Activated T-helper 1 cell treated with Interleukin-2 at 50 U/mL for 16 hours (primary cell): ENCODE measurements at places on chromosomes 12 and 14.

DNA sequence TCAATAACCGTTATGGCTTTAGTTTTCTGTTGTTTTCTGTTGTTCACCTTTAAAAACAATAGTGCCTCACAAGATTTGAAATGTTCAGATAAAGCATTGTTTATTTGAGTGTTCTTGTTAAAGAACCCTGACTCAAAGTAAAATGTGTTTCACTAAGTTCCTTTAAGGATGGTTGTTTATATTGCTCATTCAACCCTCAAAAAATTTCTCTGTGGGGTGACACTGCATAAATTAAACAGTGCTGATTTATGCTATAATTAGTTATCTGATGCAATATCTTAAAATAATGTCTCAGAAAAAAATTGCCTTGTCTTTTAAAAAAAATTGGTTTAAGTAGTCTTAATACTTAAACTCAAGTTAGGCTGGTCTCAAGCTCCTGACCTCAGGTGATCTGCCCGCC, 775.1 kb downstream of the FLRT2 start:
- DNase-seq, result no peak

DNA sequence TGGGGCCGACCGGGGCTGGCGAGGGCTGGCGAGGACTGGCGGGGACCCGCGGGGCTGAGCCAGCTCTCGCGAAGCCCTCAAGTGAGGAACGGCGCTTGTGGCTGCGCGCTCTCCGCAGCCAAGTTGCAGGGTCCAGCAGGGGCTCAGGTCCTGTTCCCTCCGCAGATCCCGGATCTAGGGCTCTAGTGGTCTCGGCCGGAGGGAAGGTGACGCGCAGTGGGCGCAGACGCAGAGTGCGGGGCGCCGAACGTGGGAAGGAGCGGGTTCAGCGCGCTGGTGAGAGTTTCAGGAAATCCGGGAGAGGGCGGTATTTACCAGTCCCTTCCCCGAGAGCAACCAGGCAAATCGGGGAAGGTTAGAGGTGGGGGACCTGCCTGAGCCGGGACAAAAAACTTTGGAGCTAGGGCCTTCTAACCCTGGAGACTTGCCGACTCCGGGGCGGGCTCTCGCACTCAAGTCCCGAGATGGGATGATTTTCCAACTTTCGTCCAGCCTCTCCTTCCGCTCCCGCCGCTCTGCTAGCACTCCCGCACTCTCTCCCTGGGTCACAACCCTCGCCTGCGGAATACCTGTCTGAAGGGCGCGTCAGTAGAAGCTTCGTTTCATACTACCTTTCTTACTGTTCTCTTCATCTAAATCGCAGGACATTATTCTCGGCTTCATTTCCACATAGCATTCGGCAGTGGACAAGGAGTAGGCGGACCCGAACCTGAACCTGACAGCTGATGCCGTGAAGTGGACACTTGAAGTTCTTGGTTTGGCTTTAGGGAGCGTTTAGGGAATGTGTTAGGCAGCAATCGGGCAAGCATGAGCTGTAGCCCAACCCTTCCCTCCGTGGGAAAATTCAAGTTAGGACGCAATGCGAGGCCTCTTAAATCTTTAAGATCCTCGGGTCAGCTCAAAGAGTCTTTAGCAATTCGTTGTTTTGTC, 13.6 kb upstream of the PAX9 start:
- DNase-seq, result no peak

DNA sequence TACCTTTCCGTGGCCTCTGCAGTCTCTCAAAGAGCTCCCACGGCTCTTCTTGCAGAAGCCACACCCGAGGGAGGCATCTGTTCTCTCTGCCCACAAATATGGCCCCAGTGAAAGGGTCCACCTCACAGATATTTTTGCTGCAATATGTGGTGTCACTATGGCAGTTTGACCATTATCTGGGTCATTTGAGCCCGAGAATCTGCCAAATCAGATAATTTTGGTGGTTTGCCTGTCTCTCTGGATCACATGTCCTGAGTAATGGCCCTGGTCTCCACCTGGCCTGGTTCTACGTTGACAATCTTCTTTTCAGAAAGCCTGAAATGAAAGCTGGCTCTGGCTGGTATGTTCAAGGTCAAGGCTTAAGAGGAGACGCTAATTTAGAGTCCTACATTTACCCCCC, 5.7 kb upstream of the WSCD2 start:
- DNase-seq, result no peak

DNA sequence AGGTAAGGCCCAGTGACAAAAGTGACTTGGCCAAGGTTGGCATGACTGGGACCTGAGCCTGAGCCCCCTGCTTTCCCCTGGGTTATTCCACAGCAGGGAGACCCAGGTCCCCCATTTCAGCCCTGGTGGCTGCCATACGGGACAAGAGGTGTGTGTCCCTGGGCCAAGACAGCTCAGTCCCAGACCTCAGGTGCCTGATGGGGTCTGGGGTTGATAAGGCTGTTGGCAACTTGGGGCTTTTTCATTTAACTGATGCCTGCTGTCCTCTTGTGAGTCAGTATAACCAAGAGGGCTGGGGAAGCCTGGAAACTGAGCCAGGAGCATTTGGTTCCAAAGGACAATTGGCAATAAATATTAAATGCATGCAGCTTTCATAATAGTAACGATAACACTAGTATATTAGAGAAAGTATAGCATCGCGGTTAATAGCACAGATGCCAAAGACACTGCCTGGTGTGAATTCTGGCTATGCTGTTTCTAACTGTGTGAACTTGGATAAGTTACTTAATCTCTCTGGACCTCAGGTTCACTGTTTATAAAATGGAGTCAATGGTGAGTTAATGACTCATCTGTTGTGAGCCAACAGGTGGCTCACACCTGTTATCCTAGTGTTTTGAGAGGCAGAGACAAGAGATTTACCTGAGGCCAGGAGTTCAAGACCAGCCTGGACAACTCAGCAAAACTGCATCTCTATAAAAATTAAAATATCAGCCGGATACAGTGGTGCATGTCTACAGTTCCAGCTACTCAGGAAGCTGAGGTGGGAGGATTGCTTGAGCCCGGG, 898 bp downstream of the SDSL start:
- no peak for DNase-seq

DNA sequence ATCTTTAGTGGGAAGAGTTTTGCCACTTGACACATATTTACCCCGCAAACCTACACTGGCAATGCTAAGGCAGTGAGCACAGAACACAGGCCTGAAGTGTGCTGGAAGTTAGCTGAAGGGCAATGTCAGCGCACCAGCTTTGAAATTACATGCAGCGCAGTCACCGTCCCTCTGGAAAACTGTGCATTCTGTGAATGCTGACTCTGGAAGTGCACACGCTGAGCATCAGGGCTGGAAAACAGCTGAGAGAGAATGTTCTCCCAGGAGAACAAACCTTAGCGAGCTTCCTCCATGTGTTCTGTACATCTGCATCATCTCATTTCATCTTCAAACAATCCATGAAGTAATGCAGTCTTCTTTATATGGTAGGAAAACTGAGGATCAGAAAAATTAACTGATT, 448.2 kb downstream of the NRXN3 start:
- DNase-seq, result no peak

DNA sequence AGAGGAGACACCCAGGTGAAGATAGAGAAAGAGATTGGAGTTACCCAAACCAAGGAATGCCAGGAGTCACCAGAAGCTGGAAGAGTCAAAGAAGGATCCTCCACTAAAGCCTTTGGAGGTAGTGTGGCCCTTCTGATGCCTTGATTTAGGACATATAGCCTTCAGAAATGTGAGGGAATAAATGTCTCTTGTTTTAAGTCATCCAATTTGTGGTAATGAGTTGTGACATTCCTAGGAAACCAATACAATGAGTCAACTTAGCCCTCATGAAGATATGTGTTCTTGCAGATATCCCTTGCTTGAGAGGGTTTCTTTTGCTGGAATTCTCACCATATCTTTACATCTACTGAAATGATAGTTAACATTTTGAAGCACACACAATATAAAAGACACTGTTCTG, 58.8 kb downstream of the CCER1 start:
- no peak for DNase-seq

GRCh38 chr12:24798335-24798734, 150.6 kb downstream of the BCAT1 start:
- no peak for DNase-seq

GRCh38 chr14:30995689-30996088, 29.8 kb upstream of the AP4S1 start:
- no peak for DNase-seq

DNA sequence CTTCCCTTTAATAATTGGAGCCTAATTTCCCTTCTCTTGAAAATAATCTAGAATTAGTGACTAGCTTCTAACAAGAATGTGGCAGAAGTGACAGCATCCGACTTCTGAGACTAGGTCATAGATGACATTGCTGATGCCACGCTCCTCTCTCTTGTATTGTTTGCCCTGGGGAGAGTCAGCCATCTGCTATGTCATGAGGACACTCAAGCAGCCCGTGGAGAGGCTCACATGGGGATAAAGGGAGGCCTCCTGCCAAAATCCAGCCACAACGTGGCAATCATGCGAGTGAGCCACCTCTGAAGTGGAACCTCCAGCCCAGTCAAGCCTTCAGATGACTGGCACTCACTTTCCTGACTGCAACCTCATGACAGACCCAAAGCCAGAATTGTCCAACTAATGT, 54.2 kb upstream of the LRRK2 start:
- DNase-seq, result no peak

- no peak for DNase-seq
Observed at GRCh38 chr12:114504311-114504710, 98.4 kb upstream of the TBX5 start.
